Stimulated activated CD8-positive, alpha-beta memory T cell treated with anti-CD3 and anti-CD28 coated beads, Interleukin-15, amount 100 ng/mL, for 24 hours (primary cell): ENCODE measurements at places on chromosomes 1 and 21.

DNA sequence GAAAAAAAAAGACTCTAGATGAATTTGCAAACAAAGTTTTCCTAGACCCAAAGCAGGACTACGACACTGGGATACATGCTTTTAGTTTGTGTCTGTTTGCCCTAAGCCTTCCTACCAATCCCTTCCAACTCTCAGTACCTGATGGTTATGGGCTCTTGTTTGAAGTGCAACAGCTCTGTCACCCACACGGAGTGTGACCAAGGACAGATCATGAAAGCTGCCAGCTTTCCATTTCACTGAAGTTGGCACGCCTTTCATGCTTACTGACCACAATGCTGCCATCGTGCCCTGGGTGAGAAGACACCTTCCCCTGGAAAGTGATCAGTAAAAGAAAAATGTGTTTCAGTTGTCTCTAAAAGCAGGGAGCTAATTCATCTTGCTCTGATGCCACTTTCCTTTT lies 312.5 kb upstream of the PTBP2 start:
- no peak for DNase-seq

- no peak for DNase-seq
These were observed 104.3 kb downstream of the RYR2 start for GRCh38 chr1:237146241-237146640.

DNA sequence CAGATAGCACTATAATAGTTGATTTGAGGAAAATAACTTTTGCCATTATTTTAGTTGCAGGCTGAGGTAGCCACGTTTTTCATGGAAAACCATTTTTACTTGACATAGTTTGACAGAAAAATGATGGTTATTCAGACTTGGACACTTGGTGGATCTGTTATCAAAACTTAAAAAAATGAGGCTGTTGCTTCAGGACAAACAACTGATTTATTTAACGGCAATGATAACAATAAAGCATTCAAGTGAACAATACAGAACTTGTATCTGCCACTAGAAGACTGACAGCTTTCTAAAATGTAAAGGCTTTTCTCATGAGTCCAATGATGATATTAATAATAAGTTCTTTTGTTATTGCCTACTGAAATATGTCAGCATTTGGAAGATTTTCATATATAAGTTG lies 322.9 kb downstream of the BRINP3 start:
- no peak for DNase-seq

DNA sequence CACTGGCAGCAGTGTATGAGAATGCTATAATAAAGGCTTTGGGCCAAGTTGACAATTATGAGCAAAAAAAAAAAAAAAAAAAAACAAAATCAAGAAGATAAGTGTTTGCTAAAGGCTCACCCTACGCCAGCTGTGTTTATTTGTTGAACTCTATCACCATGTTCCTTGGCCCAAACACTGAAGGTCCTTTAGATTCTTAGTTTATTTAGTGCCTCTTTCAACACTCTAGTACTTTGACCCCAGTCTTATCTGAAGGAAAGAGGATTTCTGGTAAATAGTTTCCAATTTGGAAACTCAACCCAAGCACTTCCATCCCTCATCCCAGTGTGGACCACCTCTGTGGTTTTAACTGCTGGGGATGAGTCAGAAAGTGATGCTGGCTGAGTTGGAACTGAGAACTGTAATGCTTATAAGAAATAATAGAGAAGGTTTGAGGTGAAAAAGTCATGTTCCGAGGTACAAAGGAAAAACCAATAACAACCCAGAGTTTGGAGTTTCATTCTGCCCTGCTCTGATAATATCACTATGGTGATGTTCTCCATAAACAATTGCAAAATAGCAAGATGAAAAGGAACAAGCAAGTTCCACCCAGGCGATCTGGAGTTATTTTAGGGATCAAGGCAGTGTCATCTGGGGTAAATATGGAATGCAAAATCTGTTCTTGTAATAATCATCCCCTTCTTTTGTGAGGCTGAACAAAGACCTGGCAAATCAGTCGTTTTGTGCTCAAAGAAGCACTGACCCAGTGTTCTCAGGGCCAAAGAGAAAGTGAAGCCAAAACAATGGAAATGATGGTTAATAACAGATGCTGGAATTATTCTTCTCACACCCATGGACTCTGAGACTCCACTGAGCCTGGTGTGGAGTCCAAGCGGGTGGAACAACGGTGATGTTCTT lies 19.7 kb upstream of the CAPZB start:
- no peak for DNase-seq

GRCh38 chr21:44259082-44259705 lies 2.5 kb downstream of the DNMT3L start:
- no peak for DNase-seq

DNA sequence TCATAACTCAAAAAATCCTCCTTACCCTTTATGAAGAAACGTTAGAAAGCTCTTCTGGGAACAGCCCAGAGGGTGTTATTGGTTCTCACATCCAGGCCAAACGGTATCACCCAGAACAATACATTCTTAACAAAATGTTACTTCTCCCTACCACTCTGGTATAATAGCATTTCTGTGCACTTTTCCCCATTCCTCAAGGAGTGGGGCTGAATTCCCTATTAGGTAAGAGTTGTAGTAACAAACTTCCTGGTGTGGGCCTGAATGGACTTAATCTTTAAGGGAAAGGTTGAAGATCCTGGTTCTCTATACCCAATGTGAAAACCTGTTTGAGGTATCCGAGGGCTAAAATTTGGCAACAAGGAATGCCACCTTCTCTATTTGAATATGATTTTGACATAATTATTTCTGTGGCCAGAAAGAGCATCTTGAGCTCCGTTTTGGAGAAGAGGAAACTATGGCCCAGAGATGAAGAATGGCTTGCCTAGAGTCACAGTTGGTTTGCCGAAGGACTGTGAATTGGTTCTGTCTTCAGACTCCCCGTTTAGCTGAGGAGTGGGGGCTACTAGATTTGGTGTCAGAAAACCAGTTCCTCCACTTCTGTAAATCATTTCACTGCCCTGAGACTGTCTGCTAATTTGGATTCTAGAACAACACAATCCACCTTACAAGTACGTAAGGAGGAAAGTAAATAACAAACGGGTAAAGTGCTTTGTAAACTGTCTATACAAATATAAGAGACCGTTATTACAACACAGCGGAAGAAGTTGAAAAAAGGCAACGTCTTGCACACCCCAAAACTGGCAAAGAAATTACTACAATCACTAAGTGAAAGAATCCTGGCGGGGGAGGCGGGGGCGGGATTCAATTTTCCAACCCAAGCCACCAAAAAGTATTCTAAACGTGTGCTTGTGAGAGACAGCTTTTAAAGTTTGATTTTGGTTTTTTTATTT lies 2.3 kb downstream of the ANP32E start:
- no peak for DNase-seq

DNA sequence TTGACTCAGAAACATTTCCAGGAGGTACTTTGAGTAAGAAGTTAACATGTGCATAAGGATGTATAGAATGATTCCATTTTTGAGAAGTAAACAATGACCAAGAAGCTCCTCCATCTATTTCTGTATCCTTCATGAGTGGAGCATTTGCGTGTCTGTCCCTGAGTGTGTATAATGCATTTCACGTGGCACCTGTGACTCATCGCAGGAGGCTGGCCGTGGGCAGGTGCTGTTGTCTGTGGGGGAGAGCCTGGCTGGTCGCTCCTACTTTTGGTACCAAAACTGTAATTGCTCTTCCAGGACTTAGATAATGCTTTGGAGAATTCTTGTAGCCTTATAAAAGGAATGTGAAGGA lies 16.5 kb downstream of the SLC37A1 start:
- DNase-seq, result no peak

- DNase-seq, result no peak
These were observed 7.0 kb upstream of the HIVEP3 start for GRCh38 chr1:41925712-41926111.

DNA sequence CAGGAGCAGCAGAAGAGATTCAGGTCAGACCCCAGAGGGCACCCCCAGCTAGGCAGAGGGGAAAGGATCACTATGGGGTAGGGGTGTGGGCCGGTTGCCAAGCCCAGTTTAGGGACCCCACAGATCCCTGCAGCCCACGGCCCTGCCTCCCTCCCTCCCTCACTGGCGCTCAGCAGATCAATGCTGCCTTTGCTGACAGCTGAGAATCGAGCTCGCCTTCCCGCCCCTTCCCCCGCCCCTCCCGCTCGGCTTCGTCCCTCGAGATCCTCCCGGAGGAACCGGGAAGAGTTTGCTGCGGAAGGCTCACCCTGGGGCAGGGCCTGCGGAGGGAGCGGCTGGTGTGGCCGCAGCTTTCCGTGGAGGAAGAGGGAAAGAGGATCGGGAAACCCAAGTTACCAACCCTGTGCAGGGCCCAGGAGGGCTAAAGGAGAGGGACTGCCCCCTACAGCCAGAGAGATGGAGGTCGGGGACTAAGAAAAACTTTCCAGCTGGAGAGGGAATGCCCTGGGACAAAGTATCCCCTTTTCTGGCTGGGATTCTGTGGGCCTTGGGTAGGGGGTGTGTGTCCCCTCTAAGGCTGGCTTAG lies 1.1 kb upstream of the KCNQ4 start:
- DNase-seq, result no peak

DNA sequence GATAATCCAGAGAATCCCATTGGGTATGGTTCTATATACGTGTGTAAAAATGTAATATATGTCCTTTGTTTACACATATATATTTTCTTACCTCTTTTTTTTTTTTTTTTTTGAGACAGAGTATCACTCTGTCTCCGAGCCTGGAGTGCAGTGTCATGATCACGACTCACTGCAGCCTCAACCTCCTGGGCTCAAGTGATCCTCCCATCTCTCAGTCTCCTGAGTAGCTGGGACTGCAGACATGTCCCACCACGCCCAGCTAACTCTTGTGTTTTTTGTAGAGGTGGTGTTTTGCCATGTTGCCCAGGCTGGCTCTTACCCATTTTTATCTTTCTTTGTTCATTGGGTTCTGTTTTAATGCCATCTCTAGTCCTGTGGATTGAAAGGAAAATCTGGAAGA lies 59.5 kb downstream of the ZBTB17 start:
- DNase-seq, result no peak

DNA sequence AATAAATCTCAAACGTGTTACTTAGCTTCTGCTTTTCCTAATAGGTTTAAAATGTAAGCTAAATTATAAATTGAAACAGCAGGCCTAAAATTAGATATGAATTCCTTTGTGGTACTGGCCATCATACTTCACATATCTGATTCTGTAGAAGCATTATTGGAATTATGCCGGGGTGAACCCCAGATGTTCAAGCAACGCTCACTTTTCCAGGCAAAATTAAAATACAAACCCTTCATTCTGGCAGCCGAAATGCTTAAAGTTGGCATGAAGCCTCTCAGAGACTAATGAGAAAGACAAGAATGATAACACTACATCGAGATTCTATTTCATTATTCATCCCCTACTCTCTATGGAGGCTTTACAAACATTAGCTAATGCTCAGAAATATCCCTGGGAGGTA lies 1352.7 kb upstream of the ADGRL2 start:
- no peak for DNase-seq

GRCh38 chr1:9996624-9997582 lies at the start of gene RBP7:
RBP7 (plus strand) TSS chr1:9997228; CDS start chr1:9997259, 31 bp downstream.
- DNase-seq, result no peak

DNA sequence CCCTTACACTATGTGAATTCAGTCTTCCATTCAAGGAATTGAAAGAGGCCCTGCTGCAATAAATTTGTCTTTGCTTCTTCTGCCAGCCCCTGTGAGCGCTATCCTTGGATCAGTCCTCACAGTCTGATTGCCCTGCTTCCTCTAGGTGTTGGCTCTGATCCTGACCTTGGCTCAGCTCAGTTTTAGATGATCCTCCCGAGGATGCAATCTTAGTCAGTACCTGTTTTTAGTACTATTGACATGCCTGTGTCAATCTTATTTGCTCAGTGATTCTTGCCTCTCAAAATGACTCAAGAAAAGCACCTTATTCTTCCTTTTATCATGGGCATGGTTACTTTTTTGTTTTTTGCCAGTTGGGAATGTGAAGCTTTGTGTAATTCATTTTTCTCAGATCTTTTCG lies 101.4 kb upstream of the KCNK1 start:
- no peak for DNase-seq
